Cortex of kidney (tissue), 1 donor: ENCODE measurements at places on chromosomes 12 and 14.

DNA sequence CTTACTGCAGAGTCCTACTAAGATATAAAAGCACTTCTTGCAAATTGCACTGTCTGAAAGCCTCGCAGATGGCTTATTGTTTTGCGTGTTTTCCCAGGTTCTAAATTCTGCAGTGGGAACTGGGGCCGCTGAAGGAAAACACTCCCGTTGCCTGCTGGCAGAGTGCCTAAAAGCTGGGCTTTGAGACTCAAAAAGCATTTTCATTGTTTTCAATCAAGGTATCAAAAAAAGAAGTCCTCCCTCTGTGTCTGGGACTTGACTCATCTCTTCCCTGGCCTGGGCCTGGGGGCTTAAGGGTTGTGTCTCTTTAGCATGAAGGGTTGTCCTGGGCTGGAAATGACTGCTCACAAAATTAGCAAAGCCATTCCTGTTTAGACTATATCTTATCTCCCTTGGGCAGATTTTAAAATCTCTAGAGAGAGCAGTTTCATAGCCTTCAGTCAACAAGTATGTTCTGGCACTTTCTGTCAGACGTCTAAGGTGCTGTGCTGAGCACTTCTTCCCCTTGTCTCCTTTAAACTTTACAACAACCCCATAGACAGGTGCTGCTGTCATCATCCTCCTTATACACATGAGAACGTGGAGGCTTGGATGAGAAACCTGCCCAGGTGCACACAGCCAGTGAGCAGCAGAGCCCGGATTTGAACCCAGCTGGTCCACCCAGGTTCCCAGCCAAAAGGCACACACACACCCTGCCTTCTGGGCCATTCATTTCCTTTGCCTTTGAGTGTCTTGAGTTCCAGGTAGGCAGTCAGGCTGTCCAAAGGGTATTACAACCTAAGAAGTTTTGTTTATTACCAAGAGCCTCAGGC, 31.1 kb downstream of the ELK3 start:
- no peak for DNase-seq

DNA sequence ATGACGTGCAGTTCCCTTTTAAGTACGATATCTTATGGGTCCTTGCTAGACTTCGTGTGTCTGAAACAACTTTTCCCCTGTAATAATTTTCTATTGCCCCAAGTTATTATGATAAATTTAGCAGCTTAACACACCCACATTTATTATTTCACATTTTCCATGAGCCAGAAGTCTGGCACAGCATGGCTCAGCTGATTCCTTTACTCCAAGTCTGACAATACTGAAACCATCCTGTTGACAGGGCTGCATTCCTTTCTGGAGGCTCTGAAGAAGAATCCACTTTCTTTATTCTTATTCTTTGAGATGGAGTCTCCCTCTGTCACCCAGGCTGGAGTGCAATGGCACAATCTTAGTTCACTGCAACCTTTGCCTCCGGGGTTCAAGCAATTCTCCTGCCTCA, 80.9 kb downstream of the DENND5B start:
- no peak for DNase-seq

DNA sequence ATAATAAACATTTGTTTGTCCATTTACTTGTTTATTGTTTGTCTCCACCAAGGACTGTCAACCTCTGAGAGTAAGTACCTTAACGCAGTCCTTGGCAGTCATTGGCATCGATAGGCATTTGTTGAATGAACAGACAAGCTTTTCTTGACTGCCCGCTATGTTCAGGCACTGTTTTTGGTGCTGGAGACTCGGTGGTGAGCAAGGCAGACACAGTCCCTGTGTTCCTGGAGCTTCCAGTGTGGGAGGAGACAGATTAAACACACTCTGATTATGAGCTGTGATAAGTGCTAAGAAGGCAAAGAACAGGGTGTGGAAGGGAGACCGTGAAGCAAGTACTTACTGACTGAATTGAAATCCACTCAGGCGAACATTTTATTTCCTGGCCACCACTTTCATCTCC, 1.2 kb downstream of the ATP6V0A2 start:
- no peak for DNase-seq

DNA sequence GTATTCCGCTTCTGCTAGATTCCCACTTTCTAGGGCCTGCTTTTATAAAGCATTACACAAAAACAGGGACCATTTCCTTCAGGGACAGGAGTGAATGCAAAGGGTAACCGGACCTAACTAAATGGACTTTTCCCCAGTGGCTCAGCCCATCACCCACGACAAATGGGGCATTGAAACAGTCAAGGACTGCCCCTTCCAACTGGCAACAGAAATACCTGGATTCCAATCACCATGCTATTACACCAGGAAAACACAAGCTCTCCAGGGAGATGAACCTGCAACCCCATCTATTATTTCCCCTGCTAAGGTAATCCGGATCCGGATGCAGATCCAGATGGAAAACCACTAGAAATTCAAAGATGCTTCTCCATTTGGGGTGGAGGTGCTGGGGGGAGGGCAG, 1.0 kb downstream of the MPHOSPH9 start:
- DNase-seq, result no peak

GRCh38 chr12:58189030-58189429, 247.7 kb downstream of the ATP23 start:
- DNase-seq, result no peak

GRCh38 chr14:74720526-74720925, 7.6 kb downstream of the FCF1 start:
- no peak for DNase-seq
